COR-L47 (cell line): ENCODE measurements at places on chromosomes 6 and 20.

DNA sequence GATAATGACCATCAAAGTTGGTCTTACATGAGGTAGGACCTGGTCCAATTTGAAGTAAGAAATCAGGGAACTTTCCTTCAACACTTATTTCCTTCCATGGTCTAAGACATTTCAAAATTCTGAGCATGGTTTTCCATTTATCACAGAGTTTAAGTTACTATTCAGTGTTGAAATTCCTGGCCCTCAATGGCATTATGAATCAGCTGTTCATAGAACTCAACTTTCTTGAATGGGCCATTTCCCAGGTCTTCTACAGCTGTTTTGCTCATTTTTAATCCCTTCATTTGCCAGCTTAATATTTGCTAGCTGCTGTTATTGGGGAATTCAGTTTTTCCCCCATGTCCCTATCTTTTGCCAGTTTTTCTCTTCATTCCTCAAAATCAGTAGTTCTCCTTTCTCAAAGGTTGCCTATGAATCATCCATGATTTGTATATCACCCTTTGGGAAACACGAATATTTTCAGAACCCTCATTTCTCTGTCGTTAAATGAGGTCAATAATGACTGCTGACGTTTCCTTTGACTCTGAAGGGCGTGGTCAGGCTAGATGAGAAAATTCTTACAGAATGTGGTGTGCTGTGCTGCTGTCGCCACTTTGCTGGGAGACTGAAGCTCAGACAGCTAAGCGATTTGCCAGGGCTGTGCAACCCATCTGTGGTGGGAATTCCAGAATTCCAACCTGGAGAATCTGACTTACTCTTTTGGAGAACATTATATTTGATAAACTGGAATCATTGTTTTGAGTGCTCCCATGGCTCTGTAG is 216.5 kb upstream of the FLRT3 start:
- no peak for DNase-seq

DNA sequence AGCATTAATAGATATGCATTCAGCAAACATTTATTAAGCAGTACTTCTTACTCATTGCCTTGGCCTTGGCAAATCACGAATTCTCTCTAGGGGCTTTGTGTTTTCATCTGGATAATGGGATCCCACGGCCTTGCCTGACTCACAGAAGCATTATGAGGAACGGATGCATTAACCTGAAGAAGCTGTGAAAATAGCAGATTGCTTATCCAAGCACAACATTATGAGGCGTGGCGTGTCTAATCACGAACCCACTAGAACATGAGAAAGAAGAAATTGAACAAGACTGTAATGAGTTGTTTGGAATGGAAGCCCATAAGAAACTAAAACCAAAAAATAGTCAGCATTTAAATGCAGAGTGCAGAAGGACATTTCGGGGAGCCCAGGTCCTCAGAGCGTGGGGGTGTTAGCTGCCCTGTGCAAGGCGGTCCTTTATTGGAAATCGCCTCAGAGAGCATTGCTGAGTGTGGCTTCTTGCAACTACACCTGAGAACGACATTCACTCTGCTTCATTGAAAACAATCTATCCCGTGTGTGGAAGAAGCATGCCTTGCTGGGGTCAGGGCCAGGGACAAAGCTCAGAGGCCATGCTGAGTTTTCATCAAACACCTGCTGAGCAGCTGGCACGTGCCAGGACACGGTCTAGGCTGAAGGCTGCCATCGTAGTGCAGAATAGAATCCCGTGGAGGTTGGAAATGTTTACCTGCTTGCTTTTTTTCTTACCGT is 179.9 kb downstream of the ZDHHC14 start:
- no peak for DNase-seq

- no peak for DNase-seq
Observed at GRCh38 chr6:118514689-118515088, 33.4 kb upstream of the PLN start.

DNA sequence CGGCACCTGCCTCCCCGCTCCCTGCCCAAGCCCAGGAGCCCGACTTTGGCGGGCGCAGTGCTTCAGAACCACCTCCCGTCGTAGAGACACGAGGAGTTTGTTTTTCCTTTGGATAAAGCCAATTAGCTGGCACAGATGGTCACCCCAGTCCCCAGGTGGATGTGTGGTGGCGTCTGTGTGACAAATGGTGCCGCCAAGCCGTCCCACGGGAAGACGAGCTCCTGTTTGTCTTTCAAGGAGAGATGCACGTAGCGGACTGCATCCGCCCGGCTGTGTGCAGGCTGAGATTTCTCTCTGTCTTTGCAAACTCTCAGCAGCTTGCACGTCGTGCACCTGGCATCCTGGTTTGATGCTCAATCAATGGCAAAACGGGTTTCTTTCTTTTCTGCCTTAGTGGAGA is 16.1 kb upstream of the MRGBP start:
- no peak for DNase-seq

DNA sequence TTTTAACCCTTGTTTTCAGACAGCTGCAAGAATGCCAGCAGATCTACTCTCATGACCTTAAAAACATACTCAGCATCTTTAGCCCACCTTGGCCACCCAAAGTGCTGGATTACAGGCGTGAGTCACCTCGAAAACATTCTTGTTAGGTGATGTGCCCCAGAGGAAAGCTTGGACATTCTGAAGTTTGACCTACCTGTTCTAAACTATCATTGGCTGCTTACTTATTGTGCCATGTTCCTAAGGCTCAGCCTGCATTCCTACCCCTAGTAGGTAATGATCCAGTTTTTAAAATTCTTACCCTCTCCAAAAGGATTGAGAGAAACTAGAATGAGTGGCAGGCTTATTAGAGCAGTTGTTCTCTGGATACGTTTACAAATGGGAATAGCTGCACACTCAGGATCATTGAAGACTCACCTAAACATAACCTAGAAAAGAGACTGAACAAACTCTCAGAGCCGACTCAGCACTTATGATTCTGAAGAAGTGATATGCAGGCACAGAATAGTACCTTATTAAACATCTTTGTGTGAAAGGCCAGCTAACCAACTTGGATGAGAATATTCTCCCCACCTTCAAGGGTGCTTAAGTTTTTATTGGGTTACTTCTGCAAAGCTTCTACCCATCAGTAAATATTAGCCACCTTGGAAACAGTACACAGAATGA is 362.1 kb downstream of the NRN1 start:
- DNase-seq = no peak
